Effector memory CD8-positive, alpha-beta T cell (primary cell): ENCODE measurements at places on chromosomes 5 and 9.

DNA sequence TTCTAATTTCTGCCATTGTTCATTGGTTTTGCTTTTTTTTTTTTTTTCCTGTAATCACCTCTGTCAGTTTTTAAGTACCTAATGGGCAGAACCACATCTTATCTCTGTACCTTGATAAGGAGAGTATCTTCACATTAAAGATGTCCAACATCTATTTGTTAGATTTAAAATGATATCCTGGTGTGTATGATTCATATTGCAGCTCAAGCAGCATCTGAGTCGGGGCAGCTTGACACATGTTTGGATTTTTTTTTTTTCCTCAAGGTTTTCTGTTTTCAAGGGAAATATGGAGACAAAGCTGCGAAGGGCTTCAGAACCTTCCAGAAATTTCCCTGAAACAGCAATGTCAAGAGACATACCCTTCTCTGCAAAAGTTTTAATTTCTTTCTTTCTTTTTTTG is 164.7 kb downstream of the DOCK2 start:
- DNase-seq = no peak

DNA sequence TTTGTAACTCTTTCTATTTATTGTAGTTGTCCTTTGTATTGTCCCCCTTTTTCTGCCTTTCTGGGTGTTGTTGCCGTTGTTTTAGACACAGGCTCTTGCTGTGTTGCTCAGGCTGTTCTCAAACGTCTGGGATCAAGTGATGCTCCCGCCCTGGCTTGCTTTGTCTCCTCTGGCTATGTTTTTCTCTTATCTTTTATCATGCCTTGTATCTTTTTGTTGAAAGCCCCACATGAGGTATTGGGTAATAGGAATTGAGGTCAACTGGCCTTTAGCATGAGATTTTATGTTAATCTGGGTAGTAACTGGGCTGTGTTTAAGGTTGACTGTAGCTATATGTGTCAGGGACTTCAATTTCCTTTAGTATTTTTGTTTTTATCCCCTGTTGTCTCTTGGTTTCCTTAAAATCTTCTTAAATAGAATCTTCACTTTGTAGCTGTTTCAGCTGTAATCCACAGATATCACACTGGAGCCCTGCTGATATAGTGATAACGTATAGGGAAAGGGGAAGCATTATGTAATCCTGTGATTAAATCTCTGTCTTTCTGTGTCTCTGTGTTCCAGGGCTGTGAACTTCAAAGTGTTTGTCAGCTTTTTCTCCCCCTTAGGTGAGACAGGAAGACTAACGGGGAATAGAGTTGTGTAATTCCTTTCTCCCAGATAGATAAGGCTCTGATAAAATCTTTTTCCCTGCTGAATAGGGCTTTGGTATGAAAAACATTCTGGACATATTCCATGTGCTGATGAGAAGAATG is 25.9 kb upstream of the CACNA1B start:
- no peak for DNase-seq

DNA sequence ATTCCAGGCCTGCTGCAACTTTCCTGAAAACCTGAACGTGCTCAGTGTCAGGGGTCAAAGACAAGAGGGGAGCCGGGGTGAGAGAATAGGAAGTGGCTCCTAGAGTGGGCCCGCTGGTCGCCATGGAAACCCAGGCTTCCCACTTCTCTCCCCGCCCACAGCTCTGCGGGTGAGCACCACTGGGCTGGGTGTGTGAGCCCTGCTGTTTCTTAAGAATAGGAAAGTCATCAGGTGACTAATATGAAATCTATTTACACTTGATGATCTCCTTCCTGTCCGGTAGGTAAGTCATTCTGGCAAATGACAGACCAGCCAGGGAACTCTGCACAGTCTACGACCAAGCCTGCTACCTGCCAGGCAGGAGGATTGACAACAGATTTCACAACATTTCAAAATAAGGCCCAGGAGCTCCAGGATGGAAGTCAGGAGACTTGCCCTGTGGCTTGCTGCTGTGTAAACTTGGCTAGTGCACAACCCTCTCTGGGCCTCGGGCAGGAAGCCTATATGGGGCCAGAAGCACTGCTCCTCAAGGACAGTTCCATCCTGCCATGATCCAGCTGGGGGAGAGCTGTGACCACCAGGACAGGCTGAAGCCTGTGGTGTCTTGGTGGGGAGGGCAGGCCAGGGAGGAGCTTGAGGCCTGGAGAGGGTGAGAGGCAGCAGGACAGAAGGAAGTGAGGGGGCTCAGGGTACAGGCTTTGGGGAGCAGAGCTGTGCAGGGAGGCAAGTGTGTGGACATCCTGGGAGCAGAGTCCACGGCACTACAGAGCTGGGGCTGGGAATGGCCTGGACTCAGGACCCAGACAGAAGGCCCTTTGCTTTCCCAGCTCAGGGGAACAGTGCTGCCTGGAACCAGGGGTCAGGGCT is 60.6 kb downstream of the SHB start:
- DNase-seq = no peak

DNA sequence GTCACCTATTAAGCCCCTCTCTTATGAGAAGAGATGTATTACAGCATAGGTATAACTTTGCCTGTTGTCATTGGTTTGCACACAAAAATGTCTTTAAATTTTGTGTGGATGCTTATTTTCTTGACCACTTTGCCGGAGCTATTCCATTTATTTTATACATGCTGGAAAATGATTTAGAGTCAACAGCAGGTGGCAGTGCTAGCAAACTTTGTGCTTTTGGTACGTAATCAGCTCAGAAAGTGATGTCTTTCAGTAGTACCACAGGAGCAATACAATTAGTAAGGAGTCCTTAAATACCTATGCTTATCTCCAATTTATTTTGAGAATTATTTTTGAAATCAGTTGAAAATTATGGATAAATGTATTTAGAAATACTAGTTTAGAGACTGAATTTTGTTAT is 19.8 kb upstream of the NUDT12 start:
- no peak for DNase-seq

- DNase-seq = no peak
These were observed 30.9 kb downstream of the NTNG2 start for GRCh38 chr9:132192728-132193127.

GRCh38 chr9:130333041-130333711 is 67.6 kb downstream of the HMCN2 start:
- no peak for DNase-seq

- DNase-seq = no peak
These were observed 25.2 kb upstream of the PTGER4 start for GRCh38 chr5:40654377-40654991.

DNA sequence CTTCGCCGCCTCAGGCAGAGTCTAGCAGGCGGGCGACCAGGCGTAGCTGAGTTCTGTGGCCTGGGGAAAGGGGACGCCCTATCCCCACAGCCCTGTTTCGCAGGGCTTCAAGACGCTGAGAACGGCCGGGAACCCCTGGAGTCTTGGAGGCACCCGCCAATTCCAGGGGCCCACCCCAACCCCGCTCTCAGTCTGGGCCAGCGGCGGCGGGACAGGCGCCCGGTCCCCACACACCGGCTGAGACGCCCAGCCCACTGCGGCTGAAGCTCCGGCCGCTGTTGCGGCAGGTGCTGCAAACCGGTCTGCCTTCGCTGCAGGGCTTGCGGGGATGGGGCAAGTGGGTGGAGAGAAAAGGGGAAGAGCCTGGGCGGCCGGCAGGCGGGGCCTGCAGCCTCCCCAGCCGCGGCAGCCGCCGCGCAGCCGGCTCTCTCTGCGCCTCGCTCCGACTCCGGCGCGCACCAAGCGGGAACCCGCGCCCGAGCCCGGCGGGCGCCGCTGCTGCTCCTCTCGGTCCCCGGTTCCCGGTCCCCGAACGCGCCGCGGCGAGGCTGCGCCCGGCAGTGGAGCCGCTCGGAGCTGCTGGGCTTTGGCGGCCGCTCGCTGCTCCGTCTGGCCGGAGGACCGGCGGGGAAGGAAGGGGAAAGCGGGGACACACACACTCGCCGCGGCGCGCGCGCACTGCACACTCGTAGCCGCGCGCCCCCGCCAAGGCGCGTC is at the start of gene PIP5K1B:
TSS of gene PIP5K1B (plus strand) at position 427 of the 717 bp plus-strand sequence. CDS start 117,375 bp downstream, outside the sequence.
- DNase-seq = no peak

- DNase-seq = no peak
These were observed 45.7 kb downstream of the GTF3C4 start for GRCh38 chr9:132716007-132716406.
